Stimulated activated CD8-positive, alpha-beta memory T cell treated with anti-CD3 and anti-CD28 coated beads, Interleukin-7, amount 100 ng/mL, for 1 hour (primary cell): ENCODE measurements at places on chromosomes 2 and 18.

DNA sequence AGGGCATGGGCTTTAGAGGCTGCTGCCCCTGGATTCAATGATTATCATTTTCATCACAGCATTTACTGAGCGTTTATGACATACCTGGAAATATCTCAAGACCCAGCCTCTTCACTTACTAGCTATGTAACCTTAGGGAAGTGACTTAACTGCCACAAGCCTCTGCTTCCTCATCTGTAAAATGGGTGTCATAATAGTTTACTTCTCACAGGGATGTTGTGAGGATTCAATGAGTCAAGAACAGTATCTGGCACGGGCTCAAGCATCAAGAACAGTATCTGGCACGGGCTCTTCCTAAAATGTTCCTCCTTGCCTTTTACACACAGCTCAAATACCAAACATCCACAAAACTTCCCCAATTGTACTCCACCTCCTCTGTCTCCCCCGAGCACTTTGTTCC lies 31.4 kb downstream of the LGALSL start:
- no peak for DNase-seq

GRCh38 chr2:233201258-233202013 lies 50.0 kb upstream of the ATG16L1 start:
- DNase-seq = no peak

GRCh38 chr2:225002039-225002655 lies 40.1 kb downstream of the DOCK10 start:
- DNase-seq = peak; percentile 22

- no peak for DNase-seq
These were observed 291.5 kb upstream of the CCDC68 start for GRCh38 chr18:55250768-55251173.

GRCh38 chr2:105768961-105769452 lies 24.3 kb downstream of the NCK2 start:
- no peak for DNase-seq

GRCh38 chr2:42216694-42217093 lies 47.5 kb downstream of the EML4 start:
- DNase-seq = no peak

- no peak for DNase-seq
These were observed 128.3 kb downstream of the ATP9B start for GRCh38 chr18:79197531-79197930.

DNA sequence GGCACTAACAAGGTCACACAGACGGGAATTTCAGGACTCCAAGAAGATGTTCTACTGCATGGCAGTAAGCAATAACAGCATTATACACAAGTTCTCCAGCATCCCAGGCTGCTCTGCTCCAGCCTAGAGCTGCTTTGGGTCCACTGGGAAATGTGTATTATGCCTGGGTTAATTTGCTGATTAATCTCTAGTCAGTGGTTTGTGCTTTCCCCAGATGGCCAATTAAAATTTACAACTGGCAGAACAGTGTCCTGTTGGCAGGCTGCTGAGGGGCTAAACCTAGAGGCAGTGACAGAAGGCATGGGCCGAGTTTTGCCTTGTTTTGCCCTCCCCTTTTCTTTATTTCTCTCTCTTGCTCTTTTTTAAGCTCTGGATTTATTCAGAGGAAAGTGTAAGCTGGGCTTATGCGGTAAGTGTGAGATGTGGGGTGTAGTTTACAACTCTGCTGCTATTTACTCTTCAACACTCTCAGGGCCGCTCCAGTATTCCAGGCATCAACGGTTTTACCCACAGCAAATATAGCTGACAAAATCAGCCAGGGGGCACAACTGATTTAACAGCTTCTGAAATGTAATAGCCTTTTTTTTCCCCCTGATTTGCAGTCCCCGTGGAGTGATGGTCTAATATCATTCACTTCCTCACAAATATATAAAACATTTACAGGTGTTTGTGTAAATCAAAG lies 348.0 kb downstream of the GPD2 start:
- no peak for DNase-seq

- no peak for DNase-seq
These were observed 4.2 kb upstream of the GRB14 start for GRCh38 chr2:164625378-164625971.

GRCh38 chr18:41128545-41128944 lies 826.5 kb upstream of the PIK3C3 start:
- no peak for DNase-seq

DNA sequence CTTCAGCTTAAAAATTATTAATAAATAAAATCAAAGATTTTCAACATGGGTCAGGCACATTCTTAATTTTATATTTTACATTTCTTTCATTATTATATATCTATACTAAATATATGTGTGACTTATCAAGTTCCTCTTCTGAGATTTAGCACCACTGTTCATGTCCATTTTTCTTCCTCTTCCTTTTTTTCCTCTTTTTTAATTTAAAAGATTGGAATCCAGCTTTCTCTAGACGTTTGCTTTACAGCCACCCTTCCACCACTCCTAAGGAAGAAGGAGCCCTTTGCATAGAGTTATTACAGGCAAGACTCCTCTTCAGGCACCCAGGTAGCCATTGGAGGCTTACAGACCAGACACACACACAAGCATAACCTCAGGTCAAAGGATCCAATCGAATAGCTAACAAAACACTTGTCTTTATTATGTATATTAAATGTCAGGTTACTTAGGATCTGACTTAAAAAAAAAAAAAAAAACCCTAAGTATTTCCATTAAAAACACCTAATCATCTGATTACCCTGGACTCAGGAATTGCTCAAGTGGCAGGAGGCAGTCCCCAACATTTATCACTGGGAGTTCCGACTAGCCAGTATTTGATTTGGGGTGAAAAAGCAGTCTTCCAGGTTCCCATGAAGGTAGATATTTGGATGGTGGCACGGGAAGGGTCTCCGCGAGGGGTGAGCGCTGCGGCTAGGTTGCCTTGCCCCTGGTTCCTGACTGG lies 2.4 kb upstream of the ZEB2 start:
- no peak for DNase-seq

DNA sequence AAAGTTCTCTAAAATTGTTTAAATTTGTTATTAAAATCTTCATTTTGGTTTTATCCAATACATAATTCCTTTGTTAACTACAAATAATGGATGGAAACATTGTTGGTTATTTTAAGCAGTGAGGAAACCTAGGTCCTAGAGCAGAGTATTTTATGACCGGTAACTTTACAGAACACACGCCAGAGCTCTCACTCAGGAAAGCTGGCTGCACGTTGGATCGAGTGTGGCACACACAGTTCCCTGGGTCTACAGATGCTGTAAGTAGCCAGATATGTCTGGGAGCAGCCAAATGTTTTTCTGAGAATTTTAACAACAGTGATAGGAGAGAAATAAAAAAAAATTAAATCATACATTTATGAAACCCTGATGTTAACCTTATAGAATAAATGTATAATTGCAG lies 264.4 kb downstream of the ZNF407 start:
- no peak for DNase-seq

- no peak for DNase-seq
These were observed 79.4 kb upstream of the SMIM21 start for GRCh38 chr18:75506913-75507312.

- no peak for DNase-seq
These were observed 558.2 kb downstream of the SUCLG1 start for GRCh38 chr2:83900862-83901261.

DNA sequence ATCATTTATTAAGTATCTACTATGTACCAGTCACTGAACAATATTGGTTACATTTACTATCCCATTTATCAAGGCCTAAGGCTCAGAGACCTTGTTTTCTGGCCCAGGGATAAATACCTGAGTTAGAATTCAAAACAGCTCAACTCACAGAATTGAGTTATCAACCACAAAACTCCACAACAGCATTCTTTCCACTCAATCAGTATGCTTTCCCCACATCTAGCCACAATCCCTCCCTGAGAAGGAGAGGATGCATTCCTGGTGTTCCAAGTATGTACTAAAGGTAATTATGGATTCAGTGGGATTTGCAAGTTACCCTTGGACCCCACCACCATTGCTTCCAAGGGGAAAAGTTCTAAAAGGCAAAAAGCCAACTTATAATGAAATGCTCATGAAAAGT lies 104.2 kb upstream of the PID1 start:
- no peak for DNase-seq

DNA sequence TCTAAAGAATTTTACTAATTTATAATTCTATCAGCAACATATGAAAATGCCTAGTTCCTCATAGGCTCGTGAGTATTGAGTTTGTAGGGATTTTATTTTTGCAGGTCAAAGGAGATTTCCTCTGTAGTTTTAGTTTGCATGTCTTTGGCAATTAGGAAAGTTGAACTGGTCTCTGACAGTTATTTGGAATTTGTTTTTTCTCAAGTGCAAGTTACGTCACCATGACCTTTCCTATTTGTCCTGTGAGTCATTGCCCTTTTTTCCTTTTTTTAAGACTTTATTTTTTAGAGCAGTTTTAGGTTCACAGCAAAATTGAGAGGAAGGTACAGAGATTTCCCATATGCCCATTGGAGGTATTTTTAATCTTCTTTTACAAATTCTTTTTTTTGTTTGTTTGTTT lies 29.0 kb downstream of the RAMP1 start:
- DNase-seq = no peak

GRCh38 chr2:98457045-98457696 lies 12.5 kb downstream of the INPP4A start:
- DNase-seq = no peak

DNA sequence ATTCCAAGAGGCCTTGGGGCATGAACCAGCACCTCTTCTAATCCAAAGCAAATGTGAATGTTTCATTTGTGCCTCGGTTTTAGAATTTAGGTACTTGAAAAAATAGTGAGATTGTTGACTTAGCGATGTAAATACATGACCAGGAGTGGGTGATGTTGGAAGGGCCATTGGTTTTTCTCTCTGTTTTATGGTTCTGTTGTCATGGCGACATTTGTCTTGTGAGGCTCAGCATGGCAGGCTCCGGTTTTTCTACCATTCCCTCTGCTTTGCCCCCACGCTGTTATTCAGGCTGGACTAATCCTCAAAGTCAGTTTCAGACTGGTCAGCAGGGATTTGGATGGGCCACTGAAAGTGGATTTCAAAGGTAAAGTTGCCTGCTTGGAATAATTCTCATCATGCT lies 255.4 kb downstream of the ALPK2 start:
- no peak for DNase-seq

DNA sequence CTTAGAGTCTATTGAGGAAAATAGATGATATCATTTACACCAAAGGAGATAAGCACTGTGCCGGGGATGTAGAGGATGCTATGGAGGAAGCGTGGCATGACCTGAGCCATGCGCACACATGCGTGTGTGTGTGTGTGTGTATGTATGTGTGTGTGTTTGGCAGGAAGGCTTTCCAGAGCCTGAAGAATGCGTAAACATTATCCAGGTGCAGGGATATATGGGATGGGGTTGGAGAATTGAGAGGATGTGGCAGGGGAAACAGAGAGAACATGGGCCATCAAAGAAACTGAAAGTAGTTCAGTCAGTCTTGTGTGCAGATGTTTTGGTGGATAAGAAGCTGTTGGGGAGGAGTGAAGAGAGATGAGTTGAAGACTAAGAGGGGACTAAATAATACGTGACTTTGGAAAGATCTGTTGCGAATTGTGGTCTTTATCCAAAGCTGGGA lies 9.3 kb upstream of the STAT1 start:
- DNase-seq = no peak

GRCh38 chr2:10258726-10259125 lies 44.0 kb upstream of the HPCAL1 start:
- no peak for DNase-seq

DNA sequence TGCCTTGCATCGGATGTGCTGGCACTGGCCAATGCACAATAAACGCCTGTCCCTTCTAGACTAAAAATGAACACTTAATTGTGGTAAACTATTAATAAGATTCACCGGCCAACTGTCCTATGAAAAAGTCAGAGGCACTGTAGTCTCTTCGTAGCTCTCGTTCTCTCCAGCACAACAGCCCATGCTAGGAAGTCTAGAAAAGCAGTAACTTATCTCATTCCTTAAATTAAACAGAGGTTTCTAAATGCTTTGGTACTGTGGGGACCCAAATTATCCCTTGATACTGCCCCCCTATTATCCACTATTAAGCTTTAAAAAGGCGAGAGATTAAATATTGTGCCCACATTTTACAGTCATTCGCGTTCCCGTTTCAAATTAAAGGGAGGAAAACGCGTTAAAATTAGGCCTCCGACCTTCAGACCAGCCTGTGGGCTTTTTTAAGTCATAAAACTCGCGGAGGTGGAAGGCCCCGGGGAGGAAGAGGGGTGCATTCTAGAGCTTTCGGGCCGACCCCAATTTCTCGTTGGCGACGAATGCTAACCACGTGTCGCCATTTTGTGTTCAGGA lies 1.5 kb upstream of the PCBP1 start:
- DNase-seq = no peak

DNA sequence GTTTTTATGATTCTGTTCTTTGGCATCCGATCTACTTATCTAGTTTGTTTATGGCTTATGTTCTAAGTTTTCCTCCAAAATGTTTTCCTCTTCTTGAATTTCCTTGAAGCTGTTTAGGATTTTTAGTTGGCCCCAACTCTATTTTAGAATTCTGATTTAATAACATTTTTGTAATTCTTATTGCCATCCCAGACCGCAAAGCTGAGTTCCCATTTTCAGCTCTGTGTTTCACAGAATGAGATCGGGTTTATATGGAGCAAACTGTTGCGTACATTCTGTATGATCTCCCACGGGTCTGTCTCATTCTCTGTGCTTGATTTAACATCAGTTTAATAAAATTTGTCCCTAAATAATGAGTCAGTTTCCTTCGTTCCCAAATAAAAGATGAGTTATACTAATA lies 59.3 kb downstream of the DPP4 start:
- no peak for DNase-seq

DNA sequence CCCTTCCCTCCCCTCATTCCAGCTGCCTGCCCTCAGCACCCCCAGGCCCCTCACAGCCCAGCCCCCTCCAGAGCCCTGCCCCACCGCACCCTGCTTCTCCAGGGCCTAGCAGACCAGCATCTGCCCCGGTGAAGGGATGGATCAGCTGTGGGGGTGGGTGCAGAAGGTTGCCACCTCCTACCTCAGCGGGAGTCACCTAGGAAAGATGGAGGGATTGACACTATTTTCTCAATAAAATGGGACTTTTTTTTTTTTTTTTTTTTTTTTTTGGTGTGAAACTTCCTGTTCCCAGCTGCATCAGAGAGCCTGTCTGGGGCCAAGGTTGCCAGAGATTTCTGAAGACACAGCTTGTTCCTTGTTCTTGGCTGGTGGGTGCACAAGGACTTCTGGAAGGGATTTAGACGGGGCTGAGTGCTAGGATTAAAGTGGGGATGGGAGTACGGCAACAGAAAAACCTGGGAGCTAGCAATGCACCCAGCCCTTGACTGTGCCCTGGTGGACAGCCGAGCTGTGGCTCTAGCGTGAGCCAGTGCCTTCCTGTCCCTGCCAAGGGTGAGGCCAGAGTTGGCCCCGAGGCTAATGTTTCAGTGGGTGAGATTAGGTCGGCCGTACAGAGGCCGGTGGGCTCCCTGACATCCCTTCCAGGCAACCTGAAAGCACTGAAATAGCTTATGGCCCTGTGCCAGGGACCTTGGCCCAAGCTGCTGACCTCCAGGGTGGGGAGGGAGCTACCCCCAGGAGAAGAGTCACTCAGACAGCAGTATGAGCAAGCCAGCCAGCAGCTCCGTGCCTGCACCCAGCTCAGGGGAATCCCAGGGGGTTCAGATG lies 4.6 kb downstream of the B3GNT7 start:
- DNase-seq = no peak

GRCh38 chr18:63774511-63774910 lies 707 bp upstream of the SERPINB7 start:
- no peak for DNase-seq

GRCh38 chr2:32688541-32688940 lies 60.7 kb downstream of the TTC27 start:
- no peak for DNase-seq

GRCh38 chr2:219851169-219851568 lies 223.7 kb downstream of the SLC4A3 start:
- no peak for DNase-seq
